CD8-positive, alpha-beta memory T cell (primary cell): ENCODE measurements at places on chromosomes 7 and 10.

DNA sequence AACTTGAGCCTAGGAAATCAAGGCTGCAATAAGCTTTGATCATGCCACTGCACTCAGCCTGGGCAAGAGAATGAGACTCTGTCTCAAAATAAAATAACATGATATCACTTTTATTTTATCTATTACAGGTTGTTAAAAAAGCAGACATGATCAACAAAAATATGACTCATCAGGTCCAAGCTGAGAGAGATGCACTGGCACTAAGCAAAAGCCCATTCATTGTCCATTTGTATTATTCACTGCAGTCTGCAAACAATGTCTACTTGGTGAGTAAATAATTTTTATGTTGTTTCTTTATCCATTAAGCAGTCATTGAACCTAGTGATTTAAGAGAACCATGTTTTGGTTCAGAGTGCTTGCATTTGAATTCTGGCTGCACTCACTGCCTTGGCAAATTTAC, 3.3 kb downstream of the MASTL start:
- peaks cover 5% of the 10 kb centered on the region for H3K36me3 ChIP-seq
- H3K4me3 ChIP-seq = no peak overlapping the region

- peaks cover 16% of the 10 kb centered on the region for H3K36me3 ChIP-seq
- H3K4me1 ChIP-seq = no peaks in the 10 kb centered on the region
- H3K27ac ChIP-seq = no peak overlapping the region
Observed at GRCh38 chr7:16708511-16708910, 45.0 kb upstream of the TSPAN13 start.

- no peak overlapping the region for H3K27ac ChIP-seq
- H3K27me3 ChIP-seq = no peaks in the 10 kb centered on the region
- no peak for DNase-seq
- no peaks in the 10 kb centered on the region for H3K36me3 ChIP-seq
- no peaks in the 10 kb centered on the region for H3K4me1 ChIP-seq
- H3K4me3 ChIP-seq = no peak overlapping the region
Observed at GRCh38 chr10:33067917-33068316, 109.9 kb upstream of the ITGB1 start.

- H3K4me1 ChIP-seq = no peaks in the 10 kb centered on the region
- no peak for DNase-seq
- H3K36me3 ChIP-seq = no peaks in the 10 kb centered on the region
Observed at GRCh38 chr7:82210416-82211184, 233.0 kb downstream of the CACNA2D1 start.

- no peaks in the 10 kb centered on the region for H3K27me3 ChIP-seq
- no peak overlapping the region for H3K4me3 ChIP-seq
- H3K27ac ChIP-seq = no peak overlapping the region
- no peaks in the 10 kb centered on the region for H3K36me3 ChIP-seq
- no peak for DNase-seq
Observed at GRCh38 chr10:104057717-104058116, 28.0 kb downstream of the COL17A1 start.

DNA sequence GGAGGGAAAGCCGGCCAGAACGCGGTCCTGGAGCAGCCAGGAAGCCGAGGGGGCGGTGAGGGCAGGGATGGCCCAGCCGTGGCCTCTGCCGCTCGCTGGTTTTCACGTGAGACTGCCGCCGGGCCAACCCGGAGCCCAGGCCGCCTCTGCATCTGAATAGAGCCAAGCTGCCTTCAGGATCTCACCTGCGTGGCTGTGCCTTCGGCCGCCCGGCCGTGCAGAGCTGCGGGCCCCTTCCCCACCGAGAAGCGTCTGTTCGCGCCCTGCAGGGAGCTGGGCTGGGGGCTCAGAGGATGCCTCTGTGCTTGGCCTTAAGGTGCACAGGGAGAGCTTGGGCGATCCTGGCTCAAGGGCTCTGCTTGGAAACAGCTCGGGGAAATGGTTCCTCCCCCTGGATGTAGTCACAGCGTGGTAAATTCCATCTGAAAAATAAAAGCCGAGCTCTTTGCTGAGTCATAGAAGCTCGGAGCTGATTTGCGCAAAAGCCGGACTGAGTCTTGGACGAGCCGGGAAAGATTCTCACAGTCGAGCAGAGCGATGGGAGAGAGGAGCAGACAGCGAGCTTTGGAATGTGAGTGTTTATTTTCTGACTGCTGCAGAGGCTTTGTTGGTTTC, at the start of gene JAKMIP3:
TSS of gene JAKMIP3 (plus strand) at position 456 of the 615 bp plus-strand sequence. CDS start 38,863 bp downstream, outside the sequence.
- H3K27me3 ChIP-seq = no peaks in the 10 kb centered on the region
- peak within 1 kb of the TSS; percentile 32 for H3K4me3 ChIP-seq
- no peaks in the 10 kb centered on the region for H3K4me1 ChIP-seq
- H3K36me3 ChIP-seq = no peaks in the 10 kb centered on the region

GRCh38 chr7:143214789-143215679, 6.8 kb upstream of the TAS2R40 start:
- peak; percentile 25 for DNase-seq
- H3K36me3 ChIP-seq = no peaks in the 10 kb centered on the region
- no peak overlapping the region for H3K4me3 ChIP-seq
- H3K4me1 ChIP-seq = no peaks in the 10 kb centered on the region

GRCh38 chr7:46282155-46282554, 361.1 kb upstream of the IGFBP3 start:
- no peak for DNase-seq
- no peak overlapping the region for H3K4me3 ChIP-seq
- H3K4me1 ChIP-seq = no peaks in the 10 kb centered on the region
- H3K27me3 ChIP-seq = no peaks in the 10 kb centered on the region

DNA sequence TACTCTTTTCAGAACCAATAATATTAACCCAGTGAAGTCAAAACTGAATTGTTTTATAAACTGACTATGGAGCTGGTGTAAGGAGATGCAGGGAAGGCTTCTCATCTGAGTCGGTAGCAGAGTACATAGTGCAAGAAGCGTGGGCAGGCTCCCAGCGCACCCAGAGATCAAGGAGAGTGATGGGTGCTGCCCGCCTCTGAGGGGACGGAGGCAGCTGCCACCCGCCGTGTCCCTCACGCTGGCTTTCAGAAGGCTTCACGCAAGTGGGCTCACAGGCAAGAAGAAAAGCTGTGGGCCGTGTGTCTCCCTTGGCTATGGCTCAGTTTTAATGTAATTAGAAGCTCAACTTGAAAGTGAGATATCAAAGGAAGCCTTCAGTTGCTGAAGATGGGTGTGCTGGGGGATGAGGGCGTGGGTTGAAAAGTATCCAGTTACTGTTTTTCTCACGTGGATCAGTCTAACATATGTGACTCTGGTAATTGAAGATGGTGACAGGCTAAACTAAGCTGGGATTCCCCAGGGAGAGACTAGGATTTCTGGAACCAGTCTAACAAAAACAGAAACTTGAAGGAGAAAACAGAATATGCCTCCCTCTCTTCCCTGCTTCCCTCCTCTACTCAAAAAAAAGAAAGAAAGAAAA, 159.9 kb downstream of the MGMT start:
- no peaks in the 10 kb centered on the region for H3K4me1 ChIP-seq
- H3K27ac ChIP-seq = no peak overlapping the region
- no peaks in the 10 kb centered on the region for H3K27me3 ChIP-seq
- no peak for DNase-seq
- no peak overlapping the region for H3K4me3 ChIP-seq

- no peak overlapping the region for H3K4me3 ChIP-seq
- no peaks in the 10 kb centered on the region for H3K4me1 ChIP-seq
- H3K27me3 ChIP-seq = no peaks in the 10 kb centered on the region
- no peak overlapping the region for H3K27ac ChIP-seq
- no peak for DNase-seq
Observed at GRCh38 chr10:98403812-98404504, 11.0 kb downstream of the PYROXD2 start.

- no peaks in the 10 kb centered on the region for H3K27me3 ChIP-seq
- no peak overlapping the region for H3K27ac ChIP-seq
- H3K4me1 ChIP-seq = no peaks in the 10 kb centered on the region
- no peak overlapping the region for H3K4me3 ChIP-seq
- DNase-seq = no peak
- no peaks in the 10 kb centered on the region for H3K36me3 ChIP-seq
Observed at GRCh38 chr7:41475801-41476459, 227.0 kb downstream of the INHBA start.

GRCh38 chr7:108266491-108266890, 136.3 kb upstream of the LAMB4 start:
- H3K4me1 ChIP-seq = no peaks in the 10 kb centered on the region
- H3K4me3 ChIP-seq = no peak overlapping the region
- no peak overlapping the region for H3K27ac ChIP-seq
- DNase-seq = no peak
- H3K27me3 ChIP-seq = no peaks in the 10 kb centered on the region

GRCh38 chr10:101072923-101073322, 11.1 kb downstream of the KAZALD1 start:
- no peak overlapping the region for H3K4me3 ChIP-seq
- no peak overlapping the region for H3K27ac ChIP-seq
- H3K36me3 ChIP-seq = no peaks in the 10 kb centered on the region
- no peaks in the 10 kb centered on the region for H3K27me3 ChIP-seq

DNA sequence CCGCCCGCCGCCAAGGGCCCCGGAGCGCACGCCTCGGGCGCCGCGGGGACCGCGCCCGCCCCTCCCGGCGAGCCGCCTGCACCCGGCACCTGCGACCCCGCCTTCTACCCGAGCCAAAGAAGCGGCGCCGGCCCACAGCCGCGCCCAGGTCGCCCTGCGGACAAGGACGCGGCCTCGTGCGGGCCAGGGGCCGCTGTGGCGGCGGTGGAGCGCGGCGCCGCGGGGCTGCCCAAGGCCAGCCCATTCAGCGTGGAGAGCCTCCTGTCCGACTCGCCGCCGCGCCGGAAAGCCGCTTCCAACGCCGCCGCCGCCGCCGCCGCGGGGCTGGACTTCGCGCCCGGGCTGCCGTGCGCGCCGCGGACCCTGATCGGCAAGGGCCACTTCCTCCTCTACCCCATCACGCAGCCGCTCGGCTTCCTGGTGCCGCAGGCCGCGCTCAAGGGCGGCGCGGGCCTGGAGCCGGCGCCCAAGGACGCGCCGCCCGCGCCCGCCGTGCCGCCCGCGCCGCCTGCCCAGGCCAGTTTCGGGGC, 3.5 kb downstream of the UNCX start:
- no peak overlapping the region for H3K4me3 ChIP-seq
- peaks cover 41% of the 10 kb centered on the region for H3K27me3 ChIP-seq
- H3K27ac ChIP-seq = no peak overlapping the region
- DNase-seq = no peak
- H3K36me3 ChIP-seq = no peaks in the 10 kb centered on the region

DNA sequence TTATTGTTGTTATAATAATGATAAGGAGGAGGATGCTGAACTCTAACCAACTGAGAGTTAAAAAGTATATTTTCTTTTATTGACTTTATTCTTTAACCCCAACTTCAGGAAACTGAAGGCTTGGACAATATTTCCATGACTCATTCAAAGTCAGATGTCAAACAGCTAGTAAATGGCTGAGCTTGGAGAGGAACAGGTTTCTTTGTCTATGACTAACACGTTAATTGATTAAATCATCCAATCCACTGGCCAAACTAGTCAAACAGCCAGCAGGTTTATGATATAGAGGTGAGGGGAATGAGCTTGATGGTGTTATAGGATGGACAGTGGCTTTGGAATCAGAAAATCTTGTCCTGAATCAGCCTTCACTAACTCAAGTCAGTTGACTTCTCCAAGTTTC, 119.1 kb upstream of the WDR11 start:
- no peaks in the 10 kb centered on the region for H3K27me3 ChIP-seq
- no peaks in the 10 kb centered on the region for H3K4me1 ChIP-seq
- H3K36me3 ChIP-seq = no peaks in the 10 kb centered on the region

GRCh38 chr7:18685971-18686370, 190.4 kb downstream of the HDAC9 start:
- no peak for DNase-seq
- no peak overlapping the region for H3K4me3 ChIP-seq
- H3K36me3 ChIP-seq = no peaks in the 10 kb centered on the region
- no peak overlapping the region for H3K27ac ChIP-seq

DNA sequence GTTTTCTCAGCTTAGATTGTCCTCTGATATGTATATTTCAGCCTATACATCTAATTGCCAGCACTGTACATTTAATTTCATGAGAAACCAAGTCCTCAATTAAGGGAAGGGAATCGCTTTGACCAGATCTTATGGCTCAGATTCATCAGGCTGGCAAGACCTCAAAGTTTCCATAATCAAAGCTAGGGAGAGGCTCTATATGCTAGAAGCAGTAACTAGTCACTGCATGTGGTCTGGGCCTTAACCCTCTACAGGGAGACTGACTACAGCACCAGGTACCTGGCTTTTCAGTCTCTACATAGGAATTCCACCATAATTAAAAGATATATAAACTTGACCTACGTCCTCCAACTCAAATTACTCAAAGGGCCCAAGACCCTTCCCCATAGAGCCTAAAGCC, 97.4 kb upstream of the JAZF1 start:
- no peak for DNase-seq
- H3K4me3 ChIP-seq = no peak overlapping the region
- no peaks in the 10 kb centered on the region for H3K27me3 ChIP-seq
- H3K4me1 ChIP-seq = no peaks in the 10 kb centered on the region

- no peaks in the 10 kb centered on the region for H3K4me1 ChIP-seq
- no peak overlapping the region for H3K4me3 ChIP-seq
- DNase-seq = no peak
Observed at GRCh38 chr10:12381536-12382156, 32.3 kb downstream of the CAMK1D start.

- no peak overlapping the region for H3K4me3 ChIP-seq
- H3K27ac ChIP-seq = no peak overlapping the region
- no peak for DNase-seq
Observed at GRCh38 chr10:28246023-28246422, 56.8 kb downstream of the MPP7 start.

DNA sequence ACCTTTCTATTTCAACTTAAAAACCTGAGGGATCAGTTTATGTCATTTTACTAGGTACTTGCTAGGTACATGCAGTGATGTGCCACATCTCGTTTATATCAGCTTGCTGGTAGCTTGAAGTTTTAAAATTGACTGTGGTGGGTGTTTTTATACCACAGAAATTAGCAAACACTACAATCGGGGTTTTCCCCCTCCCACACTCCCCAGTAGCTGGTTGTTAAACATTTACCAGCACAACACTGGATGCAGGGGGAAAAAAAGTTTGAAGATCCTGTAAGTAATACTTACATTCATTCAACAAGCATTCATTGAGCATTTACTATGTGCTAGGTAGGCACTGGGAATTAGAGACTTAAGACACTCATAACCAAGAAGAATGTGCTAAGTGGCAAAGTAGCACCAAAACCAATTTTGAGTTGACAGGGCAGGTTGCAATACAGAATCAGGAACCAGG, 32.6 kb downstream of the USP6NL start:
- peaks cover 7% of the 10 kb centered on the region for H3K4me1 ChIP-seq
- H3K4me3 ChIP-seq = no peak overlapping the region
- H3K27ac ChIP-seq = no peak overlapping the region
- no peaks in the 10 kb centered on the region for H3K36me3 ChIP-seq
- DNase-seq = no peak
- no peaks in the 10 kb centered on the region for H3K27me3 ChIP-seq
